ENCODE measurements at places on chromosomes 3 and 15. TPM values are rescaled to one million over a fixed set of nuclear protein-coding genes. Genes with fewer than 3 reads are reported as not detected.

ARID3B gene
- total RNA-seq = 2.5 TPM

CCR4 gene
- not detected for total RNA-seq

CDAN1 gene
- 4.7 TPM for total RNA-seq

TMC3 gene
- total RNA-seq = not detected

PATL2 gene
- not detected for total RNA-seq

GPR171 gene
- total RNA-seq = not detected

FOXL2NB gene
- not detected for total RNA-seq

ZNF717 gene
- 14.3 TPM for total RNA-seq

UPK1B gene
- 0.28 TPM for total RNA-seq

TIGIT gene
- not detected for total RNA-seq

NLGN1 gene
- total RNA-seq = 12.5 TPM

ATP13A3 gene
- total RNA-seq = 284 TPM

MYZAP gene
- not detected for total RNA-seq

RNF7 gene
- 149 TPM for total RNA-seq

- H3K4me1 ChIP-seq = no peaks in the 10 kb centered on the region
- H3K27ac ChIP-seq = no peak overlapping the region
- H3K36me3 ChIP-seq = no peaks in the 10 kb centered on the region
These were observed 8.1 kb downstream of the GOLGA6L2 start for GRCh38 chr15:23438816-23439466.

- H3K4me3 ChIP-seq = no peak overlapping the region
- H3K36me3 ChIP-seq = no peaks in the 10 kb centered on the region
- DNase-seq = no peak
These were observed 1.7 kb downstream of the CHRD start for GRCh38 chr3:184381261-184382224.

DNA sequence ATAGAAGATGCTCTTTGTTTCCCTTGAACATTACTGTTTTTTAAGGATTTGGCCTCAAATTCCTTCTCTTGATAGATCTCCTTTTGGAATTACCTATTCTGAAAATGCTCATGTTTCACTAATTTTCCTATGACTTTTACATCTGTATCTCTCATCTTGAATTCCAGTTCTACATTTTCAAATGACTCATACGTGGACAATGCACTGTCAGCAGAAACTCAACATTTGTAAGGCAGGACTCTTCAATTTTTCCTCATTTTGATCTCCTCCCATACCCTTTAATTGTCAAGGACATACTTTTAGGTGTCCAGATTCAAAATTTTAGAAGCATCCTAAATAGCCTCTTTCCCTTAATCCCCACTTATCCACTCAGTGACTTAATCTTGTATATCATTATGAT lies 341.0 kb upstream of the RASGRP1 start:
- H3K36me3 ChIP-seq = no peaks in the 10 kb centered on the region
- no peak overlapping the region for H3K27ac ChIP-seq
- H3K27me3 ChIP-seq = no peaks in the 10 kb centered on the region
- peak; percentile 40 for DNase-seq
- H3K4me1 ChIP-seq = no peaks in the 10 kb centered on the region
- H3K4me3 ChIP-seq = no peak overlapping the region

DNA sequence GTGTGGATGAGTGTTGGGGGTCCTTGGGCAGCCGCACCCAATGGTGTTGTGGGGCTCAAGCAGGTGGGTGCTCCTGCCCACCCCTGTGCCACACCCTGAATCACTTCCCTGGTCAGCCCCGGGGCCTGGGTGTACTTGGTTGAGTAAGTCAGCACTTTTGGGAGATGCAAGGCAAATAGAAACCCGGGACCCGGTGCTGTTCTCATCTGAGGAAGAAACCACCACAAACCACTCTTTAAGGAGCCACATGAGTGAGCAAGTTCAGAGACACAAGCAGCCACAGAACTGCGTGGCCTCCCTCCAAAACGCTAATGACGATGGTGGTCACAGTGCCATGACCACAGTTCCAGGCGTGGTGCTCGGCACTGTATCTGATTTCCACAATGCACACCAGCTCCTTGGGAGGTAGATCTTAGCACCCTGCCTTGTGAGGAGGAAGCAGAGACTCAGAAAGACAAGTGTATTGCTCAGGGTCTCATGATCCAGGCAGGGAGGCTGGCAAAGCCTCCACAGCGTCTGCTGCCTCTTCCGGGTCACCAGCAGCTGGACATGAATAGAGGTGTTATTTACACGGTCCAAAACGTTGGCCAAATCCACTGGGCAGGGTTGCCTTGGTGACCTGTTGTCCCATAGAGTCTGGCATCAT lies 118.2 kb upstream of the ALDH1A3 start:
- peaks cover 15% of the 10 kb centered on the region for H3K4me1 ChIP-seq
- no peaks in the 10 kb centered on the region for H3K36me3 ChIP-seq
- H3K27ac ChIP-seq = no peak overlapping the region
- no peak overlapping the region for H3K4me3 ChIP-seq
- no peaks in the 10 kb centered on the region for H3K27me3 ChIP-seq

DNA sequence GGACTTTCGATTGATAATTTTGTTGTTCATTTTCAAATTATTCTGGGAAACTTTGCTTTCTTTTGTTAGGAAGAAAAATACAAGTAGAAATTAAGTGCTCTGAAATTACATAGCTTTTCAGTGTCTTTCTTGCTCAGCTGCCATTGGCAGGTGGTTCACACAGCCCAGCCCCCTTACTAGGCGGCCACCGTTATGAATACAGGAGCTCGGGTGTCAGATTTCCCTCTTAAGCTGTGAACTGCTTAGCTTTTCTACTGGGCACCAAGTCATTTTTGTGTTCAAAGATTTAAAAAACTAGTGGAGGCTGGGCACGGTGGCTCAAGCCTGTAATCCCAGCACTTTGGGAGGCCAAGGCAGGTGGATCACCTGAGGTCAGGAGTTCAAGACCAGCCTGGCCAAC lies 55.2 kb downstream of the HMG20A start:
- DNase-seq = no peak
- H3K27ac ChIP-seq = no peak overlapping the region
- H3K4me1 ChIP-seq = peaks cover 2% of the 10 kb centered on the region

DNA sequence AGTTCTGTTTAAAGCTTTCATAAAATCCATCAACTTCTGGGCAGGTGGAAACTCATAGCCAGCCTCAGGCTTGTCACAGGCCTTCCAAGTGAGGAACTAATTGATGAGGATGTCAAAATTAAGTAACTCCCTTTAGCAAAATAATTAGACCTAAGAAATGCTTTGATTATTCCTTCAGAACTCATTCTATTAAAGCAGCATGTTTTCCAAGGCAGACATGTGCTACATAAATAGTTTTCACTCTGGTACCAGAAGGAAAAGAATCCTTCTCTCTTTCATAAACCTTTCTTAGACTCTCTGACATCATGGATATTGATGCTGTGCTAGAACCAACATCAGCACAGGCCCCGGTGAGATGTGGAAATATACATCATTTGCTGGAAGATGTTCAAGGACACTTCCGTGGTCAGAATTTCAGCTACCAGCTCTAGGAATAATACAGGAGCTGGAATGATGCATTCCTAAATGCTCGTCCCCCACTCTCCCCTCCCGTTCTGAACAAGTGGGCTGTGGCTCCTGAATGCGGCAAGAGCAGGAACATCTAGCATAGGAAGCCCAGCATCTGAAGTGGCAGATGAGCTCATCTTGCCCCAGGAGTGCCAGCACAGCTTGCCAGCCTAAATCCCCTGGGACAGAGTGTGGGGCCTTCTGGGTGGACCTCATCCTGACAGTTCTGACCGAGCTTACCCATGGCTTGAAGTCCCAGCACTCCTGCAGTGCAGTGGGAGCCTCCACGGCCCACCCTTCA lies 82.4 kb downstream of the WWTR1 start:
- peak overlapping the region; percentile 92 for H3K27ac ChIP-seq
- peak; percentile 95 for DNase-seq
- peaks cover 30% of the 10 kb centered on the region for H3K4me1 ChIP-seq
- H3K4me3 ChIP-seq = no peak overlapping the region

- H3K27me3 ChIP-seq = peaks cover 4% of the 10 kb centered on the region
- no peak overlapping the region for H3K4me3 ChIP-seq
- no peaks in the 10 kb centered on the region for H3K36me3 ChIP-seq
- H3K4me1 ChIP-seq = no peaks in the 10 kb centered on the region
- H3K27ac ChIP-seq = no peak overlapping the region
- no peak for DNase-seq
These were observed 46.9 kb upstream of the GAP43 start for GRCh38 chr3:115576325-115576875.

GRCh38 chr3:46100812-46101211 lies 73.5 kb upstream of the XCR1 start:
- H3K27me3 ChIP-seq = peaks cover 12% of the 10 kb centered on the region
- DNase-seq = no peak
- no peaks in the 10 kb centered on the region for H3K36me3 ChIP-seq
- H3K4me1 ChIP-seq = peaks cover 6% of the 10 kb centered on the region

GRCh38 chr3:181279239-181279565 lies 289.7 kb upstream of the DNAJC19 start:
- H3K27me3 ChIP-seq = no peaks in the 10 kb centered on the region
- no peak for DNase-seq

GRCh38 chr3:49844464-49845183 lies 11.7 kb downstream of the TRAIP start:
- no peak overlapping the region for H3K27ac ChIP-seq
- no peak overlapping the region for H3K4me3 ChIP-seq
- no peak for DNase-seq
- H3K4me1 ChIP-seq = no peaks in the 10 kb centered on the region
- peaks cover 3% of the 10 kb centered on the region for H3K36me3 ChIP-seq
- H3K27me3 ChIP-seq = no peaks in the 10 kb centered on the region

- H3K4me1 ChIP-seq = peaks cover 13% of the 10 kb centered on the region
- no peak overlapping the region for H3K27ac ChIP-seq
- DNase-seq = no peak
- H3K36me3 ChIP-seq = no peaks in the 10 kb centered on the region
- H3K27me3 ChIP-seq = no peaks in the 10 kb centered on the region
These were observed 115.2 kb downstream of the P3H2 start for GRCh38 chr3:190005343-190006113.

- H3K27ac ChIP-seq = peak overlapping the region; percentile 77
- peaks cover 14% of the 10 kb centered on the region for H3K36me3 ChIP-seq
These were observed 3.3 kb downstream of the FAM43A start for GRCh38 chr3:194688946-194689345.

- H3K27me3 ChIP-seq = no peaks in the 10 kb centered on the region
- no peak overlapping the region for H3K27ac ChIP-seq
- DNase-seq = no peak
- peaks cover 21% of the 10 kb centered on the region for H3K36me3 ChIP-seq
These were observed 19.9 kb downstream of the TATDN2 start for GRCh38 chr3:10268116-10268515.

GRCh38 chr3:16494814-16495431 lies 18.6 kb downstream of the RFTN1 start:
- H3K36me3 ChIP-seq = peaks cover 21% of the 10 kb centered on the region
- H3K27me3 ChIP-seq = no peaks in the 10 kb centered on the region
- no peak for DNase-seq
- no peak overlapping the region for H3K4me3 ChIP-seq
- no peak overlapping the region for H3K27ac ChIP-seq
- H3K4me1 ChIP-seq = peaks cover 11% of the 10 kb centered on the region

GRCh38 chr3:50297896-50298725 lies 1.1 kb downstream of the HYAL3 start:
- peak overlapping the region; percentile 16 for H3K27ac ChIP-seq
- H3K27me3 ChIP-seq = no peaks in the 10 kb centered on the region
- H3K4me1 ChIP-seq = peaks cover 13% of the 10 kb centered on the region
- H3K4me3 ChIP-seq = peak overlapping the region; percentile 85

GRCh38 chr3:188906236-188906635 lies 265.5 kb upstream of the TPRG1 start:
- H3K27ac ChIP-seq = no peak overlapping the region
- H3K4me1 ChIP-seq = peaks cover 20% of the 10 kb centered on the region
- H3K27me3 ChIP-seq = no peaks in the 10 kb centered on the region
- no peak overlapping the region for H3K4me3 ChIP-seq
- H3K36me3 ChIP-seq = 0 out of 2 replicates have a peak, but pooled peaks cover 2% of the 10 kb centered on the region

- peak overlapping the region; percentile 42 for H3K4me3 ChIP-seq
- peak; percentile 89 for DNase-seq
- peak overlapping the region; percentile 87 for H3K27ac ChIP-seq
- H3K36me3 ChIP-seq = no peaks in the 10 kb centered on the region
- no peaks in the 10 kb centered on the region for H3K27me3 ChIP-seq
These were observed 79.7 kb upstream of the CHD2 start for GRCh38 chr15:92820236-92821021.

GRCh38 chr3:79415356-79415755 lies 352.4 kb downstream of the ROBO1 start:
- DNase-seq = no peak
- H3K4me3 ChIP-seq = no peak overlapping the region
- H3K36me3 ChIP-seq = no peaks in the 10 kb centered on the region
- no peaks in the 10 kb centered on the region for H3K27me3 ChIP-seq
- H3K4me1 ChIP-seq = no peaks in the 10 kb centered on the region

- H3K27me3 ChIP-seq = no peaks in the 10 kb centered on the region
- H3K4me1 ChIP-seq = no peaks in the 10 kb centered on the region
- DNase-seq = no peak
These were observed 61.0 kb upstream of the ANKRD28 start for GRCh38 chr3:15858547-15859506.

DNA sequence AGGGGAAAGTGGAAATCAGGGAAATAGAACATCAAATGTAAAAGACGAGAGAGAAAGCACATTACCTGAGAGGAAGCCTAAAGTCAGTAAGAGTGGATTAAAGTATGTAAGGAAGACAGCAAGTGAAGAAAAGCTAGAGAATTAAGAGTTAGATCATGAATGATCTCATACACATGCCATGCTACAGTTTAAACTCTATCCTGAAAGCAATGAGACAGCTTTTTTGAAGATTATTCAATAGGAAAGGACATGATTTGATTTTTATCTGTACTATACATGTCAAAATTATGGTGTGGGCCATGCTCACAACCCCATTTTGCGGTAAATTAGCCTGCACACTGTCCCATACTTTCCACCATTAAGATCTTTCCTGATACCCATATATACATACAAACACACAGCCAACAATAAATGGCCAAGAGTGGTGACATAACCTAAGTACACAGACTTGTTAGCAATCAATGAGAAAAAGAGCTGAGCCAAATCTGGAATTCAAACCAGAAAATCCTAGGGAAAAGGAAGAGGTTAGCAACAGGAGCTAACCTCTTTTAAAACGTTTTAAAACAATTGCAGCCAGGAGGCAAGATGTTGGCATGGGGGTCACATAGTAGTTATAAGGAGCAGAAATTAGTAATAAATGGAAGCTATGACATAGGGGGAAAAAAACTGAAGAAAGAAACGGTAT lies 4.5 kb downstream of the MYO9A start:
- no peaks in the 10 kb centered on the region for H3K36me3 ChIP-seq
- no peak overlapping the region for H3K4me3 ChIP-seq
- H3K27ac ChIP-seq = no peak overlapping the region
- DNase-seq = peak; percentile 37

- H3K4me1 ChIP-seq = peaks cover 6% of the 10 kb centered on the region
- no peaks in the 10 kb centered on the region for H3K36me3 ChIP-seq
- no peak for DNase-seq
- no peak overlapping the region for H3K27ac ChIP-seq
- H3K4me3 ChIP-seq = no peak overlapping the region
These were observed 381.1 kb upstream of the RASGRP1 start for GRCh38 chr15:38945551-38946298.
